ENCODE measurements at places on chromosomes 11 and 22. TPM values are rescaled to one million over a fixed set of nuclear protein-coding genes. Genes with fewer than 3 reads are reported as not detected.

Gene ASCL2
- total RNA-seq: 2.5 TPM

DNA sequence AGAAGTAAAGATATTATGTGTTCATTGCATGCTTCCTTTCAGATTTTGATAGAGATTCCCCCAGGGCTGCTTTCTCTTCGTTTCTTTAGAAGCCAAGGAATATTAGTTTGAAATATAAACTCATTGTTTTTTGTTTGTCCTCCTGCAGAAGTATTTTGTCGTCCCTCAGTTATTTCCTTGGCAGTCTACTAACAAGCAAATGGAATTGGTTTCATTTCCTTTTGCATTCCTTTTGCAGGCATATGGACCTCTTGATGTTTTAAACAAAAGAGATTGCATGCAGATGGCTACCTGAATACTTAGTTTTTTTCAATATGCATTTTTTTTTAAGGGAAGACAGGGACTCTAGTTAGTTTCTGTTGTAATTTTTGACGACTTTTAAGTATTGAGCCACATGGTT is 62.2 kb downstream of the BCL2L13 start:
- H3K27me3 ChIP-seq: no peaks in the 10 kb centered on the region
- peaks cover 10% of the 10 kb centered on the region for H3K4me1 ChIP-seq
- no peak overlapping the region for H3K27ac ChIP-seq
- DNase-seq: no peak
- no peak overlapping the region for H3K4me3 ChIP-seq

Gene POU2AF3
- total RNA-seq: not detected

- DNase-seq: peak; percentile 69
- H3K27ac ChIP-seq: peak overlapping the region; percentile 99
- peaks cover 28% of the 10 kb centered on the region for H3K27me3 ChIP-seq
- peak overlapping the region; percentile 100 for H3K4me3 ChIP-seq
Measured at GRCh38 chr11:65424205-65425104, 1.9 kb downstream of the NEAT1 start.

GRCh38 chr11:2649848-2650247 is 49.9 kb downstream of the KCNQ1OT1 start:
- H3K27ac ChIP-seq: no peak overlapping the region
- H3K36me3 ChIP-seq: peaks cover 41% of the 10 kb centered on the region
- H3K4me3 ChIP-seq: no peak overlapping the region
- no peak for DNase-seq
- no peaks in the 10 kb centered on the region for H3K4me1 ChIP-seq

Gene NCR3LG1
- 5.0 TPM for total RNA-seq

GRCh38 chr11:72004515-72005346 is 6.0 kb downstream of the IL18BP start:
- DNase-seq: no peak
- no peak overlapping the region for H3K27ac ChIP-seq
- H3K27me3 ChIP-seq: no peaks in the 10 kb centered on the region
- H3K4me1 ChIP-seq: peaks cover 2% of the 10 kb centered on the region
- no peak overlapping the region for H3K4me3 ChIP-seq
- H3K36me3 ChIP-seq: peaks cover 16% of the 10 kb centered on the region

Gene SLC15A3
- total RNA-seq: 6.9 TPM

DNA sequence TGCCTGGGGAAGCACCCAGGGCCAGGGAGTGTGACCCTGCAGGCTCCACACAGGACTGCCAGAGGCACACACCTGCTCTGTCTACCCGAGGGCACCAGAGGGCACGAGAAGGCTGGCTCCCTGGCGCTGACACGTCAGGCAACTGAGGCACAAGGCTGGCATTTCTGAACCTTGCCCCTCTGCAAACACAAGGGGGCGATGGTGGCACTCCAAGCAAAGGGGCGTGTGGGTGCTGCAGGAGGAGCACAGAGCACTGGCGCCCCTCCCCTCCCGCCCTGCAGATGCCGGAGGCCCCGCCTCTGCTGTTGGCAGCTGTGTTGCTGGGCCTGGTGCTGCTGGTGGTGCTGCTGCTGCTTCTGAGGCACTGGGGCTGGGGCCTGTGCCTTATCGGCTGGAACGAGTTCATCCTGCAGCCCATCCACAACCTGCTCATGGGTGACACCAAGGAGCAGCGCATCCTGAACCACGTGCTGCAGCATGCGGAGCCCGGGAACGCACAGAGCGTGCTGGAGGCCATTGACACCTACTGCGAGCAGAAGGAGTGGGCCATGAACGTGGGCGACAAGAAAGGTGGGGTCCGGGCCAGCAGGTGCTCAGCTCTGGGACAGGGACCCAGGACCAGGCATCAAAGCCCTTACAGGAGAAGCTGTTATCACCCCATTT is 20.8 kb upstream of the TXNRD2 start:
- H3K4me3 ChIP-seq: no peak overlapping the region
- H3K36me3 ChIP-seq: no peaks in the 10 kb centered on the region
- no peaks in the 10 kb centered on the region for H3K27me3 ChIP-seq
- no peak overlapping the region for H3K27ac ChIP-seq

Gene CARS1
- 96.6 TPM for total RNA-seq

DNA sequence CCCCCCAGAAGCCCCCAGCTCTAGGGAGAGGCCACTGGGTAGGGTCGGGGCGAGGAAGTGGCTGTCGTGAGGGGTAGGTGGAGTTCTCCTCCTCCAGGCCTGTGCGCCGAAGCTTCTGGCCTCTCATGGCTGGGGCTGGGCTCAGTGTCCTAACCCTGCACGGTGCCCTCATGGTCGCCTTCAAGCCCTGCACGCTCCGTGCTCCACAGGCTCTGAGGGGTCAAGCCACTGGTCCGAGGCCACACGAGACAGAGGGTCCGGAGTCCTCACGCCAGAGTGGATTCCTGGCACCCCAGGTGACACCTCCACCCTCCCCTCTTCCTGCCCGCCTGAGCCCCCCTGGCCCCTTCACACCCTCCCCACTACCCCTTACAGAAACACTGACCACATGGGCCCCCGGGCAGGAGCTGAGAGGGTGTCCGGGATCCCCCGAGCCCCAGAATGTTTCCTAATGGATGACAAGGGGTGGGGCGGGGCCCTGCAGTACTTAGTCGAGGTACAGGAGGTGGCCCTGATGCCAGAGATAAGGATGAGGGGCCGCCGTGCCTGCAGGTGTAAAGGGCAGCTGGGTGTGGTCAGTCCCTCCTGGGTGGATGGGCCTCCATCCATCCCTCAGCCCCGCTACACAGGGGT is 997 bp upstream of the CDHR5 start:
- no peak for DNase-seq
- peaks cover 28% of the 10 kb centered on the region for H3K27me3 ChIP-seq
- H3K4me1 ChIP-seq: peaks cover 21% of the 10 kb centered on the region
- peaks cover 4% of the 10 kb centered on the region for H3K36me3 ChIP-seq

Data from activated naive CD8-positive, alpha-beta T cell treated with anti-CD3 and anti-CD28 coated beads for 36 hours (primary cell).